ENCODE measurements at places on chromosomes 7 and 10.

GRCh38 chr10:31353574-31353973, 34.6 kb downstream of the ZEB1 start:
- peak; percentile 90 for DNase-seq

DNA sequence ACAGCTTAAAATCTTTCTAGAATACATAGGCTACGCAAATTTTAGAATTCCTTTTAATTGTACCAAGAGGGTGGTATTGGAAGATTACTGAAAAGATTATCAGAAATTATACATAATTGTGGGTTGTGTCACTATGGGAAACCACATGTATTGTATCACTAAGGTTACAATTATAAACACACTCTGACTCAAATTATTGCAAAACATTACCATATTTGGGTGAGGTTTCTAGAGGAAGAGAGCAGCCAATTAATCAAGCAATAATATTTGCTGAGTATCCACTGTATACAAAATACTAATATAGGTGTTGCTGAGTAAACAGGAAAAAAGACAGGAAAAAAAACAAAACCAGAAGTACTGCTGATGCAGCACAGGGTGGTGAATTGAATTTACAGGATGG, 3.1 kb upstream of the CAPZA2 start:
- peak; percentile 88 for DNase-seq

DNA sequence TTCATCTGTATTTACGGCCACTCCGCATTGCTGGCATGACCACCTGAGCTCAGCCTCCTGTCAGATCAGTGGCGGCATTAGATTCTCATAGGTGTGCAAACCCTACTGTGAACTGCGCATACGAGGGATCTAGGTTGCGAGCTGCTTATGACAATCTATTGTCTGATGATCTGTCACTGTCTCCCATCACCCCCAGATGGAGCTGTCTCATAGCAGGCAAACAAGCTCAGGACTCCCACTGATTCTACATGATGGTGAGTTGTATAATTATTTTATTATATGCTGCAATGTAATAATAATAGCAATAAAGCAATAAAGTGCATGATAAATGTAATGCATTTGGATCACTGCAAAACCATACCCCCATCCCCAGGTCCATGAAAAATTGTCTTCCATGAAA, 1172.9 kb upstream of the AUTS2 start:
- DNase-seq: no peak

GRCh38 chr10:13062803-13063202, 37.2 kb upstream of the OPTN start:
- DNase-seq: peak; percentile 33

DNA sequence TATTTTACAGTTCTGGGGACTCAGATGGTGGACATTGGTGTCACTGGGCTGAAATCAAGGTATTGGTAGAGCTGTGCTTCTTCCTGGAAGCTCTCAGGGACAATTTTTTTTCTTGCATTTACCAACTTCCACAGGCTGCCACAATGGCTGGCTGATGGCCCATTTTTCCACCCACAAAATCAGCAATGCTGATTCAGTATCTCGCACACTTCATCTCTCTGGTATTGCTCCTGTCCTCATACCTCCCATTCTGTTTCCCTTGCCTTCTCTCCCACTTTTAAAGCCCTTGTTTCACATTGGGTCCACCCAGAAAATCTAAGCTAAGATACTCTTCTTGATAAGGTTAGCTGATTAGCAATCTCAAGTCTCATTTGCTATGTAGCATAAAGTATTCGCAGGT, 530.9 kb upstream of the POM121L12 start:
- DNase-seq: no peak

- DNase-seq: no peak
Observed at GRCh38 chr7:76273503-76273902, 29.0 kb upstream of the HSPB1 start.

GRCh38 chr7:64685741-64686140, 19.8 kb downstream of the ZNF107 start:
- DNase-seq: no peak

GRCh38 chr10:93894516-93895378, 969 bp downstream of the SLC35G1 start:
- peak; percentile 44 for DNase-seq

- DNase-seq: no peak
Observed at GRCh38 chr7:40786909-40787308, 652.1 kb downstream of the SUGCT start.

DNA sequence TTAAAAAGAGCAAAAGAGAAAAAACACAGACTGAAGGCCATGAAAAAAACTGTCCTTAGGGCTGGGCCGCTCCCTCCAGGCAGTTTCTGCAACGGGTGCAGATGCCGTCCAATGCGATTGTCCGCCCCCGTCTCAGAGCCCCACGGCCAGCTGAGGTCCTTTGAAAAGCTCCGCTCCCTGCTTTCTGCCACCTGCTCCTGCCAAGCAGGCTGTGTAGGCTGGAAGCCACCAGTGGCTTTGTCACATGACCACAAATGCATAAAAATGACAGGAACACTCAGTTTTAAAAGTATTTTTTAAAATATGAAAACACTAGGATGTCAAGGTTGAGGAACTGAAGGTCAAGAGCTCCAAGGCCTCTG, 71.7 kb downstream of the AMZ1 start:
- no peak for DNase-seq

GRCh38 chr7:43649755-43650274, 66.9 kb downstream of the STK17A start:
- DNase-seq: peak; percentile 85

DNA sequence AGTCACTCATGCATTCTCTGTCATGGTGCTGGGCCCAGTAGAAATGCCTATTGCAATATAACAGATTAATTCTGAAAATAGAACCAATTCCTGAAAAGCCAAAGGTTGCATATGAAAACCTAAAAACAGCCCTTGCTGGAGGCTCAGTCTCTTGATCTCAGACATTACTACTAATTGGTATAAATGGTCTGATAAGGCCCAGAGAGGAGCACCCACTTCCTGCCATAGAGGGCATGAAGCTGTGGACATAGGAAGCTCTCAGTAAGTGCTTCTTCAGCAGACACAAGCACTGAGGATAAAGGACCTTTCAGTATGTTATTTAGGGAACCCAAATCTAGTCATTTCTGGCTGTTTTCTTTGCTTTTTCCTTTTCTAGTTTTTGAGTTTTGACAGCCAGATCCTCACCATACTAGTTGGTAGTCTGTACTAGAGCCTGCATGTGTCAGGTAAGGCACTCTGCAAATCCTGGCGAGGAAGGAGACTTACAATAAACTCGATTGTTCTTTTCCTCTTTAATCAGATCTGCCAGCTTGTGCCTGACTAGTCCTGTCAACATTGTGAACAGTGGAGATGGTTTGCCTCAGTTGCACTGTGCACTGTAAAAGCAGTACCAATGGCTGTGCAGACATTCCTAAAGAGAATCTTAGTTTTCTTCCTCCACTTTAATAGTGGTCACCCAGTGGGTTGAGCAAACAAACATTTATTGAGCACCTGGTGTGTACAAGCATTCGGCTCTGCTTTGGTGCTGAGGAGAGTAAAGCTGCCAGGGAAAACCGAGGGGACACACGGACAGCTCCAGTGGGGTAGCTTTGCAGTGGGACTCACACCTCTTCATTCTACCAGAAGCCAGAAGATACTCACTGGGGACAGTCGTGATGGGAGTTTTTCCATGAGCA, 140.9 kb downstream of the CHN2 start:
- DNase-seq: no peak

- no peak for DNase-seq
Observed at GRCh38 chr10:36187380-36188079, 545.4 kb upstream of the FZD8 start.

GRCh38 chr10:88027570-88027969, 164.1 kb downstream of the PTEN start:
- no peak for DNase-seq

GRCh38 chr10:131889755-131890154, 11.1 kb upstream of the PPP2R2D start:
- DNase-seq: no peak

DNA sequence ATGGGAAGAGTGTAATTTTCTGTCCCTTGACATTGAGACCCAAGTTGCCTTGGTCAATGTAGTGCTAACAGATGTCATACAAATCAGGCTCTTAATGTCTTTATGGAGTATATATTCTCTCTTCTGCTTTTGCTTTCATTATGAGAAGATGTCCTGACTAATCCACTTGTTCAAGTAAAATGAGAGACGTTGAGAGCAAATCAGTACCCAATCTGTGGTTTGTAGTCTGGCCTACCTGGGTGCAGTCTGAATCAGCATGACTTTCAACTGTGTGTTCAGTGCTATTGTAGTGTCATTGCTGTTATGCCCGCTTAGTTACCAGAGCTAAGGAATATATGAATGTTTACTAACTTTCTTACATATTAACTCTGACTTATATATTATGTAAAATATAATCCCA, 612.4 kb downstream of the ANKRD7 start:
- DNase-seq: no peak

- no peak for DNase-seq
Observed at GRCh38 chr7:16651396-16652239, 5.6 kb downstream of the BZW2 start.

- DNase-seq: no peak
Observed at GRCh38 chr10:50293513-50294313, 42.4 kb upstream of the ASAH2 start.

- no peak for DNase-seq
Observed at GRCh38 chr10:114257498-114257897, 18.4 kb downstream of the VWA2 start.

DNA sequence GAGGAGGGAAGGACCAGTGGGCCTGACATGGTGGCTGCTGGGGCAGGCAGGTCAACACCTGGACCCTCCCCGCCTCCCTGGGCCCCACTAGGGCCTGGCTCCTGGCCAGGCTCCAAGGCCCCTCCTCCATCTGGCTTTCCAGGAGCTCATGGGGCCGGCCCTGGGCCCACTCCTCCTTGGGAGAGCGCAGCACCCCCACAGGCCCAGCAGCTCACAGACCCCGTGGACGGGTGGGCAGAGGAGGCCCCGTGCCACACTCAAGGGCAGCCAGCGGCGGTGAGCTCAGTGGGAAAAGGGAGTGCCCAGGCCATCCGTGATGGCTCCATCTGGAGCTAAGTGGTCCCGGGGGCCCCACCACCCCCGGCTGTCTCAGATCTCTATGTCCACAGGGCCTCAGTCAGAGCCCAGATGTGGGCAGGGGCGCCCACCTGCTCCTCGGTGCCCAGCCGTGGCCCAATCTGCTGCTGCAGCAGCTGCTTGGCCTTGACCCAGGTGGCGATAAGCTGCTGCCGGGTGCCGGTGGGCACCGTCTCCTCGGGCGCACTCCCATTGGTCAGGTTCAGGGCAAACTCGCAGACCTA, 32.8 kb downstream of the CFAP46 start:
- no peak for DNase-seq
